ENCODE measurements at places on chromosomes 13 and 19. TPM values are rescaled to one million over a fixed set of nuclear protein-coding genes. Genes with fewer than 3 reads are reported as not detected.

- no peak overlapping the region for H3K27ac ChIP-seq
- no peak overlapping the region for H3K4me3 ChIP-seq
- no peak for DNase-seq
- no peaks in the 10 kb centered on the region for H3K4me1 ChIP-seq
Measured at GRCh38 chr13:85074543-85075313, 724.5 kb downstream of the SLITRK6 start.

- no peaks in the 10 kb centered on the region for H3K27me3 ChIP-seq
- H3K27ac ChIP-seq = no peak overlapping the region
- DNase-seq = no peak
- peaks cover 30% of the 10 kb centered on the region for H3K4me1 ChIP-seq
Measured at GRCh38 chr19:11145536-11145924, 10.1 kb downstream of the SPC24 start.

DNA sequence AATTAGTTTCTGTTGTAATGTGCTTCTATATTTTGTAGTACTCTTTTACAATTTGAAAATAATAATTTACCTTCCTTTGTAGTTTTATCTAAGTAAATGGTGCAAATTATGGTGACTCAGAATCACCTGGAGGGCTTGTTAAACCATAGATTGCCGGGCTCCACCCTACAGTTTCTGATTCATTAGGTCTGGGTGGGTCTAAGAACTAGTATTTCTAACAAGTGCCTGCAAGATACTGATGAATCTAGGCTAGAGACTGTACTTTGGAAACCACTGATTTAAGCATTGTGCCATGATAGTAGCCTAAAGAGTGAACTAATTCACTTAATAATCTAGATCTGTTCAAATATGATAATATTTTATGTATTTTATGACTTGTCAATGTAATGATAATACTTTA, 437.4 kb upstream of the SPRY2 start:
- H3K27ac ChIP-seq = no peak overlapping the region
- H3K4me3 ChIP-seq = no peak overlapping the region
- H3K27me3 ChIP-seq = no peaks in the 10 kb centered on the region
- no peaks in the 10 kb centered on the region for H3K36me3 ChIP-seq
- H3K4me1 ChIP-seq = no peaks in the 10 kb centered on the region

- H3K4me1 ChIP-seq = no peaks in the 10 kb centered on the region
- no peak overlapping the region for H3K27ac ChIP-seq
- DNase-seq = no peak
- H3K4me3 ChIP-seq = no peak overlapping the region
- H3K27me3 ChIP-seq = no peaks in the 10 kb centered on the region
- H3K36me3 ChIP-seq = no peaks in the 10 kb centered on the region
Measured at GRCh38 chr13:32904266-32904665, 112.0 kb upstream of the KL start.

Gene FBXO46
- total RNA-seq = 10.9 TPM

Data from adrenal gland (tissue), 19 donors.